ENCODE measurements at places on chromosomes 16 and 17.

DNA sequence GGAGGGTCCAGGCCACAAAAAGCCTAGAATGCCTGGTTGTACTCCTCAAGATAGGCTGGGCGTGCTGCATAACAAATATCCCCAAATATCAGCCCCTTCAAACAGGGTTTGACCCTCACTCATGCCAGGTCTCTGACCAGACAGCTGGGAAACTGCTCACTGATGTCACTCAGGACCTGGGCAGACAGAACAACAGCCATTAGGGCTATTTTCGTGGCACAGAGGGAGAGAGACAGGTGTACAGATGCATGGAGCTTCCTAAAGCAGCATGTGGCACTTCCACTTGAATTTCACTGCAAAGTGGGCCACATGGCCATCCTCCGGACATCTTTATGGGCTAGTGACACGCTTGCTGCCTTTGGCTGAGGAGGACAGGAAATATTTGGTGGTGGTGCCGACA is 73.1 kb downstream of the SREBF1 start:
- DNase-seq, result no peak

- DNase-seq, result no peak
These were observed 14.9 kb upstream of the DDX19A start for GRCh38 chr16:70331588-70332358.

DNA sequence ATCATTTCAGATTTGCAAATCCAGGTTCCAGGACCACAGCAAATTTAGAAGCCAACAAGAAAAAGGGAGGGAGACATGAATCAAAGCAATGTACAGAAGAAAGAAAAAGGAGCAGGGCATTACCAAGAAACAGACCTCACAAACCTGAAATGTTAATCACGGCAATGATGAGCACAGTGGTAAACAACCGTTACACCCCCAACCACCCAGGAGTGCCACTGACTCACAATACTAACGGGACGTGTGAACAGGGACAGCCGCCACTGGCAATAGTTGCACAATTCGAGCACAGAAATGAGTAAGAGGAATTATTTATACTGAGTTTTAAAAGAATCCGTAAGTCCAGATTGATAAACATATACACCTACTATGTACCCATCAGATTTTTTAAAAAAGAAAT is 13.8 kb downstream of the USP22 start:
- DNase-seq, result no peak

DNA sequence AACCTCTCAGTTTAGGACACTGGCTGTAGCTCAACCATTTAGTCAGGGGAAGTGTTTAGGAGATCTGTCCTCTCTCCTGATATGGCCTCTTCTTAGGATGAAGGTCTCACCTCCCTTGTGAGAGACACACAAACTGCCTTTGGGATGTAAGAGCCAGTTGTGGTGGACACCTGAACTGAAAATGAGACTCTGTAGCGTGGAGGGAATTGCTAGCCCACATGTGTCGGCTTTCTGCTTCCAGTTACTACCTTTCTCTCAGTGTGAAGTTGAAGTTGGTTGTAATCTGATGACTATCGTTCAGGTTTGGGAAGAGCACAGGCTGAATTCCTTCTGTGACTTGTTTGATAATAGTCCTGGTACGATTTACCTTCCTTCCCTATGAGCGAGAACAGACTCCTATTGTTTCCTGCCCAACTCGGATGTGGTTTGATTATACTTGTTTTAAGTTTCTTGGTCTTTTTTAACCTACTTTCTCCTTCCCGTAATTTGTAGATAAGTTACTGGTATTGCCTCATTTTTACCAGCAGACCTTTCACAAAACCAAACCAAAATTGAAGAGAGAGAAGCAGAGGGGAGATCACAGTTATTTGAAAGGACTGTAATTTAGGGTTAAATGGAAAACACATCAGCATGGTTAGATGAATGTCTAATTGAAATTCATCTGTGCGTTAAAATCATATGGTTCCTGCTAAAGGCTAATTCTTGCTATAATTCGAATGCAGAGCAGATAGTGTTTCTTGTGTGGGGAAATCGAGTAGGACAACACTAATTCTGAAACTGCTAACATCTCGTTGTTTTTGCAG is 43.2 kb downstream of the CLEC16A start:
- DNase-seq, result no peak

- DNase-seq, result no peak
These were observed 601.7 kb downstream of the MAF start for GRCh38 chr16:78998879-78999278.

DNA sequence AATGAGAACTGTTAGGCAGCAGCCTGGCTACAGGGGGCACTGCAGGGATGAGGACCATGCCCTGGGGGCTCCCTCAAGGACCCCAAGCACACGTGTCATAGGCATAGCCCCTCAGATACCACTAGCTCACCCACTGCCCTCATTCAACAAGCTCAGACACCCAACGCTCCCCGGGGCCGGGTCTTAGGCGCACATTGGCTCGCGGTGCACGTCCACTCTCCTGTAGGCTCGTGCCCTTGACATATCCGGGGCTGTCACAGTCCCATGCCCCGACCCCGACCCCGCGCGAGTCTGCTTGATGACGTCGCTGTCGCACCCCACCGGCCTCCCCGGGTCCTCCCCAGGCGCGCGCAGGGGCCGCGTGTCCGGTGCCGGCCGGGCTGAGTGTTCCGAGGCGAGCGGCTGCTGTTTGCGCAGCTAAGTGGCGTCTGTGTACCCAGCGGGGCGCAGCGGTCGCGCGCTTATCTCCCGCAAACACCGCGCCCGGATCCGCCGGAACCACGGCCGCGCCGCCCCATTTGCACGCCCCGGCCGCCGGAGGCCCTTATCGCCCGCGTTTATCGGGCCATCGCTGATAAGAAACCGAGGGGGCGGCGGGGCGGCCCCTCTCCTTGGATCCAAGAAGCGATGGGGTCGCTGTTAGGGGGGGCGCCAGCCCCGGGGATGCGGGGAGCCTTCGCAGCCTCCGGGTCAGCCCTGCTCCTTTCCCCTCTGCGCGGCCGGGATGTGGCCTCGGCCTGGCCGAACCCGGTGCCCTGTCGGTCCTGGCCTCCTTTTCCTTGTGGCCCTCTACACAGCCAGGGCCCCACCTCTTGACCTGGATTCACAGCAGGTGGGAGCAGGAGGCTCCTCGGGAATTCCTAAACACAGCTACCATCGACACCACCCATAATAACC is 20.7 kb upstream of the NAGS start:
- DNase-seq, result no peak

DNA sequence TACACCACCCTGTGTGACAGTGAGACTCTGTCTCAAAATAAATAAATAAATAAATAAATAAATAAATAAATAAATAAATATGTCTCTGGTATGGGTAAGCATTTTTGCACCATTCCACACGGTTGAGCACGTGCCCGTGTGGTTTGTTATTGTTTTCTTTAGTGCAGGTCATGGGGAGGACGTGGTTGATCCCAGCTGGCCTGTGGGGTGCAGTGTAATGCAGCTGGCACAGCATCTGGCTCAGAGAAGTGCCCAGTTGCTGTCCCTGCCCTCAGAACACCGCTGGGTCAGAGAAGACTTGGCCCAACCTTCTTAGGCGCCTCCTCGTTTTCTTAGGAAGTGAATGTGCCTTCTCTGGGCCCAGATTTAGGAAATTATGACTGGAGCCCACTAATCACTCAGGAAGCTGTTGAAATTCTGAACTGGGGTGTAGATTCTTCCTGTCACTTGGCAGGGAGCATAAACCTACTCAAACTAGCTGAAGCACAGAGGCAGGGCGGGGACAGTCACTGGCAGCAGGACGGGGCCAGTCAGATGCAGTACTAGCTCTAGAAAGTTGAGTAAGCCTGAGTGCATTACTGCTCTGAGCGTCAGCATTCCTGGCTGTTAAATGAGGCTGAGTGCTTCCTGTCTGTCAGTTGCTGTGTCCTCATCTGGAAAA is 85.9 kb downstream of the SNX29 start:
- DNase-seq, result no peak

- DNase-seq, result peak; percentile 94
These were observed 30.8 kb downstream of the B9D1 start for GRCh38 chr17:19331543-19332245.

- no peak for DNase-seq
These were observed 74.0 kb downstream of the ENGASE start for GRCh38 chr17:79148584-79148983.

DNA sequence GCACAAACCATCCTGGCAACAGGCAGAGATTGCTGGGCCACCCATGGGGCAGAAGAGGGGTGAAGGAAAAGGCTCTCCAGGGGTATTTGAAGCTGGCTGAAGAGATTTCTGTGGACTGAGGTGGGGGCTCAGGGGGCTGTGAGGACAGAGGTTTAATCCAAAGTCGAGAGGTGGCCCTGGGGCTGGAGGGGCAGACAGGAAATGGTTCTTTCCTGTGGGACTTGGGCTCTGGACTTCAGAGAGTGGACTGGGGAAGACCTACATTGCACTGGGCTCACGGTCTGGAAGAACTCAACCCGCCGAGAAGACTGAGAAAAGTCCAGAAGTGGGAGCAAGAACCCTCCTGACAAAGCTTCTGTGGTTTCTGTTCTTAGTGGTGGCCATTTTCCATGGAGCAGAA is 2.9 kb downstream of the CCDC42 start:
- DNase-seq, result no peak

DNA sequence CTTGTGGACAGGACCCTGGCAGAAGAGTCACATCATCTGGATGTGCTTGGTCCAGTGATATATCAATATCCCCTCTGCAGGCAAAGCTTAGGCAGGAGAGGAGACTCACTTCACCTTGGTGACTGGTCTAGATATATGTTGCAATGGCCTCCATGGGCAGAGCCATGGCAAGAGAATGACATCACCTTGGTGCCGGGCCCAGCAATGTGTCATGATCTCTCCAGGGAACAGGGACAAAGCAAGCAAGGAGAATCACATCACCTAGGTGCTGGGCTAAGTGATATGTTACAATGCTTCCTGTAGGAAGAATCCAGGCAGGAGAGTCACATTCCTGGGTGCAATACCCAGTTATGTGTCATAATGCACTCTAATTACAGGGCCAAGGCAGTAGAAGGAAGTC is 2106.2 kb downstream of the TP53TG3F start:
- no peak for DNase-seq

DNA sequence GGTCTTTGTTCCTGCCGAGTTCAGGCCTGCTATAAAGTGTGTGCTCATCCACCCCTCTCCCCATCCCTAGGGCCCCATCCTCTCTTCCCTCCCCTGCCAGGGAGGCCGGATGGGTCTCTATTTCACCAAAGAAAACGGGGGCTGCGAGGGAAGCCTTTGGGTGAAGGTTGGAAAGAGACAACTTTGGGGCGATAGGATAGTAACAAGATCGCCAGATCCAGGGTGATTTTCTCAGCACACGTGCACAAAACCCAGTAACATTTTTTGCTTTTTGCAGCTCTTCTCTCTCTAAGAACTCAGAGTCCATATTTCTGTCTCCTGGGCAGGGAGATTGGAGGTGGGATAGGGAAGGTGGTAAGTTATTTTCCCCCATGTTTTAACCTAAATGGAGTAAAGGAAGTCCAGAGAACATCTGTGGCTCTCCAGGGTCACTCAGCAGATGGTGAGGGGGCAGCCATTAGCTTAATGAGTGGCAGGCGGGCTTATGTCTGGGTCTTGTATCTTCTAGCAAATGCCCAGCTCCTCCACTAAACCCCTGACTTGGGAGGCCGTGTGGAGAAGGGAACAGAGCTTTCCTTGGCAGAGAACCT is 6.9 kb downstream of the CCR7 start:
- DNase-seq, result no peak

GRCh38 chr17:59396134-59396826 is 64.8 kb downstream of the YPEL2 start:
- no peak for DNase-seq

DNA sequence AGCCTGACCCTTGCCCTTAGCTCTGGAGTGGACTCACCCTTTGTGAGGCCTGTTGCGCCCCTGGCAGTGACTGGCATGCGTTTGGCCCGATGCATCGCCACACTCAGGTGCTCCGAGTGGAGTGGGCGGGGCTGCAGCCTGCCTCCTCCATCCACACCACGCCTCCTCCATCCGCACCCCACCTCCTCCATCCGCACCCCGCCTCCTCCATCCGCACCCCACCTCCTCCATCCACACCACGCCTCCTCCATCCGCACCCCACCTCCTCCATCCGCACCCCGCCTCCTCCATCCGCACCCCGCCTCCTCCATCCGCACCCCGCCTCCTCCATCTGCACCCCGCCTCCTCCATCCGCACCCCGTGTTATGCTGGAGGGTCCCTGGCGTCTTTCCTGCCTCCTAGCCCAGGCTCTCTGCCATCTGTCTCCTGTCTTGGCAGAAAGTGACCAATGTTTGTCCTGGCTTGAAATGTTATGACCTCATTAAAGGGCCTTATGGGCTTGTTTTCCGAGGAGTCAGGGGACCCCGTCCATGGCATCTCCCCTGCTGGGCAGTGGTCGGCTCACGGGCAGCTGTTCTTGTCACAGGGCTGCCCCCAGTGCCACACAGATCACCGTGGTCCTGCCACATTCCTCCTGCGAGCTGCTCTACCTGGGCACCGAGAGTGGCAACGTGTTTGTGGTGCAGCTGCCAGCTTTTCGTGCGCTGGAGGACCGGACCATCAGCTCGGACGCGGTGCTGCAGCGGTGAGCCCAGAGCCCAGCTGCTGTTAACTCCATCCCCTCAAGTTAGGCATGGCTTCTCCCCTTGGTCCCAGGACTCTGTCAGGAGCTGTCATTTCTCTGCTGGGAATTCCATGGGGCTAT is 28.7 kb upstream of the MYO15B start:
- DNase-seq, result no peak

DNA sequence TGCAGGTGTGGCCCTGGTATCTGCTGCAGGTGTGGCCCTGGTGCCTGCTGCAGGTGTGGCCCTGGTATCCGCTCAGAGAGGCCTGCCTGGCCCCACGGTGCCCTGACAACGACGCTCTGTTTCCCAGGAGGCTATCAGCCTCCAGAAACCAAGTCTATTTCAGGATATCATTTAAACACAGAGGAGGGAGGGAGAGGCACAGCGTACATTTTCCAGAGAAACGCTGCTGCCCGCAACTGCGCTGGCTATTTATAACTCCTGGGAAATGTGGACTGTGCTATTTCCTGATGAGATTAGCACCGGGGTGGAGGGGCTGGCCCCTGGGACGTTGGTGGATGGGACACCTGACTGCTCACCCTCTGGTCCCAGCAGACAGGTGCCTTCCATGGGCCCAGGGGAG is 22.5 kb downstream of the TIMM22 start:
- DNase-seq, result no peak

DNA sequence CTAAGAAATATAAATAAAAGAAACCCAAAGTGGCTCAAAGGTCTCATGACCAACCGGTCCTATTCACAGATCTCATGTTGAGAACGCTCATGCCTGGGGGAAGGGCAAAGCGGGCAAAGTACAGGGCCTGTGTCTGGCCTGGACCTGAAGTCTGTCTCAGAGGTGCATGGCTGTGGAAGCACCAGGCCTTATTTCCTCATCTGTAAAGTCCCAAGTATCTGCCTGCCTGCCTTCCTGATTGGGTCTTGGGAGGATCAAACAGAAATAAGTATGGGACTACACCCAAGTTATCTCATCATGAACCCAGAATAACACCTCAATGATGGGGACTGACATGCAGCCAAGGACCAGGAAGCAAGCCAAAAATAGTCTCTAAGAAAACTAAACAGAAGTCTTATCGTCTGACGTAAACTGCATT is 14.2 kb downstream of the AXIN2 start:
- no peak for DNase-seq

Measured in vagina (tissue), 2 donors.